ENCODE measurements at places on chromosomes 4 and X.
A peak's percentile ranks its signal among the peaks of the same experiment; 100 is the strongest.

GRCh38 chr4:58935332-58935731 is 1825.1 kb upstream of the IGFBP7 start:
- DNase-seq: no peak

DNA sequence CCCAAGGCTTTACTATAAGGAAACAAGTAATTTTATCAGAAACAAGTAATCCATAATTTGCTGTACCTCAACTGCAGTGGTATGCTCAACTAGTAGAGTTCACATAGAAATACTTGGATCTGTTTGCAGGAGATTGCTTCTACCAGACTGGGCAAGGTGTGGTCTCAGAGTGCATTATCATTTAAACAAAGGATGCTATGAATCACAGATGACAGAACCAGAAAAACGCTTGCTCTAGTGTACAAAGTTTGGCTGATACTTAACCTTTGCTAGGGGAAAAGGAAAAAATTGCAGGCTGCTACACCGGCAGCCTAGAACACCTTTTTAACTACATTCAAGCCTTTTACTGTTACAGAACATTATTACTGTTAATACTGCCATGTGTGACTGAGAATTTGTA is 97.1 kb downstream of the ENOX2 start:
- no peak for DNase-seq

DNA sequence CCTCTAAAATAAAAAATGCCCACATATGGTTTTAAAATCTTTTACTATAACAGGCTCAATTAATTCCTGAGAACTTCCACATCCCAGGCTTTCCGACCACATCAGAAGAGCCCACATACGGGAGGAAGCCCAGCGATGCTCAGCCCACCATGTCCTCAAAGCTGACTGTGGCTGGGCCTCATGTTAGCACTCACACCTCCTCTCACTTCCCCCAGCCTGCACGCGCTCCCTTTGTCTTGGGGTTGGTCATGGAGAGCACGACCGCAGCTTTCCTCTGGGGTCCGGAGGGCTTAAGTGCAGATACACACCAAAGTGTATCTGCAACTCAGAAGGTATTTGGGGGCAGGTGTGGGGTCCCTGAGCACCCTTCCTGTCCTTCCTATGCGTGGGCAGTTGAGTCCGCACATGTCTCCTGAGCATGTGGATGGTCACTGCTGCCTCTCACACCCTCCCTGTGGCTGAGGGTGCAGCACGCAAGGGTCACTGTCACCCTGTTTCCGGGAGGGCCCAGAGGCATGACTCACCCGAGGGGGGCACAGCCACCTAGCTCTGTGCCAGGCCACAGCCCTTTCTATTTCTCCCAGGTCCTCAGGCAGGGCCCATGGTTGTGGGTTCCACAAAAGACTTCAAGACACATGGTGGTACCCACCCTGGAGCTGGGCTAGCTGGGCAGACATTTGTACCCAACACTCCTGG is 21.2 kb downstream of the WDR1 start:
- no peak for DNase-seq

GRCh38 chr4:115101675-115102074 is 11.7 kb downstream of the NDST4 start:
- no peak for DNase-seq

GRCh38 chr4:8258552-8259212 is 10.9 kb upstream of the HTRA3 start:
- no peak for DNase-seq

DNA sequence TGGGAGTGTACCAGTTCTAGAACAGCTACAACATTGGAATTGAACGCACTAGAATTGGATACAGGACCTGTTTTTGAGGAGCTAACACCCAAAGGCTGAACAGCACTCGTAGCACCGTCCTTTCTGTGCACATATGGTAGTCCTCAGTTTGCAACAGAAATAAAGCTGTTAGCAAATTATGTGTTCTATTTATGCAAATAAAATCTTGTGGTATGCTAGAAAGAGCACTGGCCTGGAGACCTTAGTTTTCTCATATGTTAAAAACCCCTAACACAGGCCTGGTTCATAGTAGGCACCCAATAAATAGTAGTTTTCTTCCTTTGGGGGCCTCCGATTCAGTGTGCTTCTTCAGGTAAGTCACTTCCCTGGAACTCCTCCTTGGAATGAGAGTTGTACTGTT is 140.3 kb downstream of the AR start:
- DNase-seq: no peak

DNA sequence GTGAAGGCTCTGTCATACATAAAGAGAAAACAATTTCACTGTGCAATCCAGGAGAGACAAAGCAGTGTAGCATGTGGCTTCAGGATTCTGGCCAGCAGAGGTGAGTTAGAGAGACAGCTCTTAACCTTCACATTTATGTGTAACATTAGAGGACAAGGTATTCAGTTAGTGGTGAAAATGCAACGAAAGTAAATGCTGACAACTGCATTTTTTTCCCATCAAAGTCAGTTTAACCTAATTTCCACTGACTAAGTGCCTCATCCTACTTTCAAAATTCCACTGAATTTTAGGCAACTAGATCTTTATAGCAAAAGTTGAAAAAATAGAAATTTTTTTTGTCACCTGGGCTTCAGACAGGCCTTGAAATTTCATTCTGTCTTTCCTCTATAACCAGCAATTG is 130.8 kb upstream of the LNX1 start:
- DNase-seq: no peak

DNA sequence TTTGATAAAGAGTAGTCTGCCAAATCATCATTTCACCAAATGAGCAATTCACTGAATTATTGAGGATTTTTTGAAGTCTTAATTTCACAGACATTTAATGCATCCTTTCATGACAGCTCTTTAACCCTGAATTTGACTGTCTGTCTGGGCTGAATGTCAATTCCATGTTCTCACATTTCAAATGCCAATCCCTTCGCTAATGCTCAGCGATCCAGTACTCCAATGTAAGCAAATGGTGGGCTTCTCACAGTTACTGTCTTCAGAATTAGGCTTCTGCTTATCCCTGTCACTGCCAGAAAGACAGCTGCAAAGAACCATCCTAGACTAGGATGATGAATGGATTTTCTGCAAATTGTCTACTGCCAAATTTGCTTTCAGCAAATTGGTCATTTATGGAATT is 36.2 kb upstream of the USP38 start:
- peak; percentile 23 for DNase-seq

- no peak for DNase-seq
Observed at GRCh38 chr4:102094481-102094880, 250.8 kb downstream of the SLC39A8 start.

GRCh38 chr4:38084877-38085711 is 124.9 kb downstream of the PTTG2 start:
- peak; percentile 82 for DNase-seq

- no peak for DNase-seq
Observed at GRCh38 chrX:47597222-47597621, 15.0 kb downstream of the TIMP1 start.

DNA sequence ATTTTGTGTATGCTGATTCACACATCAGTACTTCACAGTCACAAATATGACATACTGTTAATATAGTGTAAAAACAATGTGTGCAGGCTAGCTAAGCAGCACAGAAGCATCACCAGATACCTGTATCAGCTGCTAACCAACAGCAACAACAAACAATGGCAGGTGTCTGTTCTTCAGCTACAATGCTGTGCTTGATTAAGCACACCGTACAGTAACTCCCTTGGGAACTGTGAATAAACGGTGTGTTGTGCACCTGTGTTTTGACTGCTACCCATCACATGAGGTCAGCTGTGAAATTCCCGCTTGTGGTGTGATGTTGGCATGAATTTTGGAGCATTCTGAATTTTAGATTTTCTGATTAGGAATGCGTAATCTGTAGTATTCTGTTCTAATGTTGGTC is 379.7 kb upstream of the FAT1 start:
- no peak for DNase-seq
